IPS DF 6.9 (cell line): ENCODE measurements at places on chromosomes 2 and 18.

- no peaks in the 10 kb centered on the region for H3K36me3 ChIP-seq
- no peak overlapping the region for H3K27ac ChIP-seq
- H3K4me1 ChIP-seq = no peaks in the 10 kb centered on the region
- no peaks in the 10 kb centered on the region for H3K27me3 ChIP-seq
- DNase-seq = no peak
These were observed 11.2 kb upstream of the TPO start for GRCh38 chr2:1402064-1402463.

DNA sequence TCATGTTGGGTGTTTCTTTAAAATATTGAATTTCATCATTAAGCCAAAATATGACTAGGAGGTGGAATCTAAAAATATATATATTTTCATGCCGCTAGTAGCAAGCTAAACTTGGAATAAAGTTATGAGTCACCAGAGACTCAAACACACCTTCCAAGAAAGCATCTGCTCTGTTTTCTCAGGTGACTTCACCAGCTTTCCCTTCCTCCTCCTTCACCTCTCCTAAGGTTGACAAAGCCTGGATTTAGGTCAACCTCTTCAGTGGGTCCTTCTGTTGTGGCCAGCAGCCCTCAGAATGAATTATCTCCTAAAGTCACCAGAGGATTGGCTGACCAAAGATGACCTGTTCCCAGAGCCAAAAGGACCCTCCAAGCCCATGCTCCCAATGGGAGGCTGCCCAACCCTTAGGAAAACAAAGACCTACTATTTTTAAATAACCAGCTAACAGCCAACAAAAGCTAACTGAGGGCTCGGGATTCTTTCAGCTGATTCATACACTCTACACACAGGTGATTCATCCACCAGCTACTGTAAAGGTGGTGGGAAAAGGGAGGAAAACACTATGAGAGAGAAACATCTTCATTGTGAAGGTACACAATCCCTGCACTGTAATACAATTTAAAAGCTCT lies 113.9 kb downstream of the MYO5B start:
- H3K4me1 ChIP-seq = no peaks in the 10 kb centered on the region
- no peak overlapping the region for H3K27ac ChIP-seq
- no peak for DNase-seq
- no peak overlapping the region for H3K4me3 ChIP-seq
- H3K27me3 ChIP-seq = no peaks in the 10 kb centered on the region; the same call in 1 of the 2 replicates

DNA sequence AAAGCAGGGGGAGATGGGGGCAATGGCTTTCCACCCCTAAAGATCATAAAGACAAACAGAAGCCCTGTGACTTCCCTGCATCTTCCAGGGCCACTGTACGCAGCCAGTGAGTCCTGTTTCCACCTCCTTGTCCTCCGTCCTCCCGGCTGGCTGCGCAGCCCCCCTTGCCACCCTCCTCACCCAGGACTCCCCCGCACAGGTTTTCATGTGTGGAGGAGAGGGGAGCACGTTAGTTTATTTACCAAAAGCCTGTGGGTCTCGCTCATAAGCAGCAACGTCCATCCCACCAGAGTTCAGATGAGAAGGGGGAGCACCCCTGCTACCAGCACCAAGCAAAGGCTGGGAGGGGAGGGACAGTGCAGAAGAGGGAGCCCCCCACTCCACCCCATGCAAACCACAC lies 11.7 kb downstream of the CYP26B1 start:
- no peak overlapping the region for H3K27ac ChIP-seq
- no peak overlapping the region for H3K4me3 ChIP-seq
- no peaks in the 10 kb centered on the region for H3K4me1 ChIP-seq
- no peak for DNase-seq
- no peaks in the 10 kb centered on the region; the same call in 1 of the 2 replicates for H3K36me3 ChIP-seq

- no peak overlapping the region for H3K4me3 ChIP-seq
- no peak for DNase-seq
- no peaks in the 10 kb centered on the region for H3K36me3 ChIP-seq
- no peaks in the 10 kb centered on the region for H3K27me3 ChIP-seq
- H3K4me1 ChIP-seq = no peaks in the 10 kb centered on the region
These were observed 2036.1 kb upstream of the LRRTM1 start for GRCh38 chr2:82340578-82341053.

- no peak for DNase-seq
- H3K4me1 ChIP-seq = no peaks in the 10 kb centered on the region
- H3K4me3 ChIP-seq = no peak overlapping the region
- H3K36me3 ChIP-seq = no peaks in the 10 kb centered on the region
- no peaks in the 10 kb centered on the region for H3K27me3 ChIP-seq
These were observed 203.7 kb upstream of the ITGA4 start for GRCh38 chr2:181253438-181253837.

DNA sequence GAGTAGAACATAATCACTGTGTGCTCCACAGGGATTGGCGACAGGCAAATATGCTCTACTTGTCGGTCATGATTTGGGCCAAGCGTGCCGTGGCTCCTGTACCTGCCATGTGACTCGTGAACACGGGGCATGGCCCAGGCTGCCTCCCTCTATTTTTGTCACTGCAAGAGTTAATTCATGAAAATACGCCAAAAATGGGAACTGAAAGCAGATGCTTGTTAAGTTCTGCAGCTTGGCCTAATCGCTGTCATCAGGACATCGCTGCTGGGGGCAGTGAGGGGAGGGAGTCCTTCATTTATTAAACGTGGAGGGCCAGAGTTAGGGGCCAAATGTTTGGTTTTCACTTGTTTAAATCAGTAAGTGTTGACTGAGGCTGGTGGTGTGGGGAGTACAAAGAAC lies 177.8 kb downstream of the BCL2 start:
- H3K27ac ChIP-seq = no peak overlapping the region
- H3K36me3 ChIP-seq = no peaks in the 10 kb centered on the region
- no peak overlapping the region for H3K4me3 ChIP-seq
- no peak for DNase-seq
- H3K27me3 ChIP-seq = no peaks in the 10 kb centered on the region

DNA sequence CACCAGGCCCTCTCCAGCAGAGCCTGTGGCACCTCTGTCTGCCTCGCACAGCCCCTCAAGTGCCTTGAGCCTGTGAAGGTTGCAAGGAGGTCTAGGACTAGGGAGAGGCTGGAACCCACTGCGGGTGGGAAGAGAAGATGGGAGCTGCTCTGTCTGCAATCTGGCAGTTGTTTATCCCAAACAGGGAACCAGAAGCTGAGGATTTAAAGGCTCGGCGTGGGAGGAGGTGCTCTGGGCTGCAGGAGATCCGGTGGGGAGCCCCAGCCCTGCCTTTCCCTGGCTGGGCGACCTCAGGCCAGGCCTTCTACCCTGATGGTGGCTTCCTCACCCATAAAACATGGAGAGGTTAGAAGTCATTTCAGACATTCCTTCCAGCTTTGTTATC lies 174.1 kb downstream of the SMAD7 start:
- H3K27me3 ChIP-seq = no peaks in the 10 kb centered on the region
- no peak overlapping the region for H3K4me3 ChIP-seq
- H3K36me3 ChIP-seq = no peaks in the 10 kb centered on the region
- DNase-seq = no peak

DNA sequence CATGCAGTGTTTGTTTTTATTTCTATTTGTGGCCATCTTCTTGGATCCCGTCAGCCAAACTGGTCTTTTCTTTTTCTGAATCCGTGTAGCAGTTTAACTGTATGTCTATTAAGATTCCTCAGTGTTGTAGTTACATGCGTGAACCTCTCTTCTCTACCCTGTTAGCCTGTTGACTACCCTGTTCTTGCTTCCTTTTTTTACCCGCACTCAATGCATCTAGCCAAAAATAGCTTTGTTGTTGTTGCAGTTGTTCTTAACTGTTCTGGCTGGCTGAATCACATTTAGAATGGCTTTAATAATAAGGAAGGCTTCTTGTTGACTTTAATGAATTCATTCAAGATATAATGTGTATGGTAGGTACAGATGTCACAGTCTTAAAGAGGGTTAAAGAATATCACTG lies 137.1 kb downstream of the LCLAT1 start:
- H3K27ac ChIP-seq = no peak overlapping the region
- no peaks in the 10 kb centered on the region for H3K36me3 ChIP-seq
- no peaks in the 10 kb centered on the region; the same call in 1 of the 2 replicates for H3K27me3 ChIP-seq
- no peaks in the 10 kb centered on the region; the same call in 1 of the 2 replicates for H3K4me1 ChIP-seq

- H3K4me3 ChIP-seq = no peak overlapping the region
- no peak for DNase-seq
- no peaks in the 10 kb centered on the region for H3K36me3 ChIP-seq
- H3K4me1 ChIP-seq = no peaks in the 10 kb centered on the region; the same call in 1 of the 2 replicates
These were observed 239.7 kb upstream of the TNP1 start for GRCh38 chr2:217099561-217099960.

DNA sequence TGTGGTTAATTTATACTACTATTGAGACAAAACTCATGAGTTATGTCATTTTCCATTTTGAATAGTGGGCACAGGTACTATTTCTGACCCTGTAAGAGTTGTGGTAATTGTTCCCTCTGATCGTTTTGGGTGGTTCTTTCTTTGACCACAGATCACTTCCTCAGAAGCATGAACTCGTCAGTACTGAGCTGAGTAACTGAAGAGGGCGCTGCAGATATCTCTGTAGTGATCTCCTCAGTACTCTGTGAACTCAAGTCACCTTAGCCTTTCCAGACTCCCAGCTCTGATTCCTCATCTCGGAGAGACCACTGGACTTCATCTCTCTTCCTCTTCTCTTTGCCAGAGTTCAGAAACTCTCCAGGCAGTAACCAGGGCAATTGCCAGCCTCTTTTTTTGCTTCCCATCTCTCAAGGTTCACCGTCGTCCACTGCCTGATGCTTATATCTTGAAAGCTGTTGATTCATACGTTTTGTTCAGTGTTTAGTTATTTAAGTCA lies 9.4 kb upstream of the IL1RL1 start:
- DNase-seq = peak; percentile 52
- H3K4me3 ChIP-seq = no peak overlapping the region
- no peaks in the 10 kb centered on the region for H3K27me3 ChIP-seq
- H3K27ac ChIP-seq = no peak overlapping the region
